GM03348 (cell line): ENCODE measurements at places on chromosomes 6 and 20.

GRCh38 chr20:13353261-13353945 is 132.3 kb downstream of the ISM1 start:
- DNase-seq, result no peak

GRCh38 chr6:104633125-104633524 is 226.6 kb downstream of the HACE1 start:
- DNase-seq, result peak; percentile 7

GRCh38 chr20:35436177-35436573 is 1.9 kb downstream of the GDF5 start:
- no peak for DNase-seq

- DNase-seq, result no peak
These were observed 250.5 kb downstream of the UTRN start for GRCh38 chr6:144535630-144536029.

GRCh38 chr6:11833626-11834592 is 55.3 kb upstream of the ADTRP start:
- no peak for DNase-seq

GRCh38 chr20:41382791-41383305 is 16.2 kb upstream of the EMILIN3 start:
- no peak for DNase-seq

DNA sequence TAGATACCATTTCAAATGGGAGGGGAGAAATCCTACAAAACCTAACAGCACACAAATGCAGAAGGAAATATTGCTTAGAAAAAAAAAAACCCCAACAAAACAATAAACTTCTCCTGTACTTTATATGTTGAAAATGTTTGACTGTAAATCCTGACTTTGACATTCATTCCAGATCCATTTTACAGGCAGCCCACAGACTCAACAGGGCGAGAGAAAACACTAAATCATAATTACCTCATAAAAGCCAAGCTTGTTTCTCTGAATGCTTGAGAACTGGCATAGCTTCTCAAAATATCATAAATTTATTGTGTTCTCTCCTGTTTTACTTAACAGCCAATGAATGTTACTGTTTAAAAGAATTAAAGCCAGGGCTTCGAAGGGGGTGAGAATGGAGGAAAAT is 273.2 kb downstream of the CD83 start:
- DNase-seq, result no peak

GRCh38 chr6:151452750-151453427 is 963 bp upstream of the RMND1 start:
- DNase-seq, result peak; percentile 65

- no peak for DNase-seq
These were observed 80.1 kb upstream of the SLC22A16 start for GRCh38 chr6:110556317-110557110.

- DNase-seq, result no peak
These were observed 81.7 kb upstream of the PDE10A start for GRCh38 chr6:165744555-165745228.

DNA sequence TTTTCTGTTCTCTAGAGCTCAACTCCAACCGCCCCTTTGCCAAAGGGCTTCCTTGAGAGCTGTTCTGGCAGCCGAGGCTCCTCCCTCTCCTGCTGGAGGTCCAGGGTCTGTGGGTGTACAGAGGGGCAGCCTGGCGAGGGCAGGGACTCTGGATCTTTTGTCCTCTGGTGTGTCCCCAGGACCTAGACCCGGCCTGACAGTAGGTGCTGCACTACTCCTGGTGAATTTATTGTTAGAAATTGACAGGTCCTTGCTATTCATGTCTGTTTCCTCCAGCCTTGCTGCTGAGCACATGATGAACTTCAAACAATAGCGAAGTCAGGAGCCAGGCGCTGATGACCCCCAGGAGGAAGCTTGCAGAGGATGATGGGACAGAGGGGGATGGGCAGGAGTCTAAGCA is 234.7 kb upstream of the SULF2 start:
- no peak for DNase-seq

DNA sequence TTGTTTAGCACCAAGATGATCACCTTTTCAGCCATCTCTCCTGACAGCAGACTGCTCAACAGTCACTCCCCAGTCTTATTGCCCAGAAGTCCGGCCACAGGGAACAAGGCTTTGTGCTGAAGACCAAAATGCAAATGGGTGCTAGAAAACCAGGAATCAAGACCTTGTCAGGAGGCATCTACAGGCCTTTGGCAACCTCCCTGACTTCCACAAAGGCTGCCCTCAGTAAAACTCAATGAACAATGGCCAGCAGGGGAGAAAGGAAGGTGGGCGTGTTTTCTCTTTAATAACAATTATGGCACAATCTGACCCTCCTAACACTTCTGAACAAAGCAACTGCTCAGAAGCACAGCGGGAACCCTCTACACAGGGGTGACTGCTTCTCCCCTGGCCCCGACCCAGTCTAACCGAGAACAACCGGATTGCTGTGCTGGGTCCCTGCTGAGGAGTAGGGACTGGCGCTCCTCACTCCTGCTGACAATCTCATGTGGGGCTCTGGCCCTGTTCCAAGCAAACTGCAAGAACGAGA is 41.6 kb downstream of the PLCG1 start:
- DNase-seq, result no peak

DNA sequence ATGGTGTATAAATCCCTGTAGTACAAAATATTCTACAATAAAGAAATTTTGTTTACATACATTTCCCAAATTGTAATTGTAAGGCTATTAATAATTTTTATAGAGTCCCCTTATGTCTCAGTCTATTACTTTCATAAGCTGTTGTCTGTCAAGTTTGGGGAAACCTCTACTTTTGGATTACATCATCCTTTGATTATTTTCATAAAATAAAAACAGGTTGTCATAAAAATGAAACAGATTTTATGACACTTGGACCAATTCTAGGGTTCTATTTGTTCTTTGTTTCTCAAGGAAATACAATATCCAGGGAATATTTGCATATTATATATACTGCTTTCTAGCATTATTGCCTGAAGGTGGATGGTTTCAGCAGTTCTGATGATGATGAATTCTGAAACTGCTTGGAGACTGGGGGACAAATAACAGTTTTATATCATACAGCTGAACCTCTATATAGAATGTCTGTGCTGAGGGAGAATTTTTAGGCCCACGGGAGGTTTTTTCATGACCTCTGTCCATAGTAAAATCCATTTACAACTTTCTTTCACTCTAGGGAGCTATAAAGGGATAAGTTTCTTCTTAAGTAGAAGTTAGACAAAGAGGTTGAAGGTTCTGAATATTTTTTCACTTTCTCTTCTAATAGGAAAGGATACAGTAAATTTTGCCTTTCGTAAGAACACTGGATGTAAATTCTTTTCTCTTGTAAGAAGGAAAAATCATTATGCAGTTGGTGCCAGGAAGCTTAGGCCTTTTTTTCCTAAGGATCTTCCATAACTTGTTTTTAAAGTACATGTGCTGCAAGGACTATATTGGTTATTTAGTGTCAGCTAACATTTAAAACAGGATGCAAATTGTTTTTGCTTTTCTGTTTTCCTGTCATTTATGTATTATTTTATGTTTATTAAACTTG is 58.0 kb downstream of the CD2AP start:
- no peak for DNase-seq

- DNase-seq, result no peak
These were observed 153.4 kb downstream of the SYNDIG1 start for GRCh38 chr20:24622856-24623255.

- DNase-seq, result no peak
These were observed 73.5 kb downstream of the TMEM242 start for GRCh38 chr6:157249826-157250225.

DNA sequence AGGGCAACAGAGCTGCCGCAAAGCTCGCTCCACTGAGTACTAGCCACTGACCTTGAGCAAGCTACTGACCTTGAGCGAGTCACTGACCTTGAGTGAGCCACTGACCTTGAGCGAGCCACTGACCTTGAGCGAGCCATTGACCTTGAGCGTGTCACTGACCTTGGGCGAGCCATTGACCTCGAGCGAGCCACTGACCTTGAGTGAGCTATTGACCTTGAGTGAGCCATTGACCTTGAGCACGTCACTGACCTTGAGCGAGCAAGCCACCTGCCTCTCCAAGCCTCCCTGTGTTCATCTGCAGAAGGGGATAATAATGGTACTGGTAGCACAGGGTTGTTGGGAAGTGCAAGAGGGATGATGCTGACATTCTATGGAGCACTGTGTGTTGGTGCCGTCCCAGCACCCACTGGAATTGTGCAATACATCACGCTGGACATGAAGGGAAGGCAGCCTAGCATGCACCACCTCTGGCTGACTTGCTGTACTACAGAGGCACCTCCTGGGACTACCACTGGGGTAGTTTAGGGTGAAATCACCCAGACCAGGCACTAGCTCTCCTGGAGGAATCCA is 60.2 kb downstream of the CTCFL start:
- DNase-seq, result no peak

DNA sequence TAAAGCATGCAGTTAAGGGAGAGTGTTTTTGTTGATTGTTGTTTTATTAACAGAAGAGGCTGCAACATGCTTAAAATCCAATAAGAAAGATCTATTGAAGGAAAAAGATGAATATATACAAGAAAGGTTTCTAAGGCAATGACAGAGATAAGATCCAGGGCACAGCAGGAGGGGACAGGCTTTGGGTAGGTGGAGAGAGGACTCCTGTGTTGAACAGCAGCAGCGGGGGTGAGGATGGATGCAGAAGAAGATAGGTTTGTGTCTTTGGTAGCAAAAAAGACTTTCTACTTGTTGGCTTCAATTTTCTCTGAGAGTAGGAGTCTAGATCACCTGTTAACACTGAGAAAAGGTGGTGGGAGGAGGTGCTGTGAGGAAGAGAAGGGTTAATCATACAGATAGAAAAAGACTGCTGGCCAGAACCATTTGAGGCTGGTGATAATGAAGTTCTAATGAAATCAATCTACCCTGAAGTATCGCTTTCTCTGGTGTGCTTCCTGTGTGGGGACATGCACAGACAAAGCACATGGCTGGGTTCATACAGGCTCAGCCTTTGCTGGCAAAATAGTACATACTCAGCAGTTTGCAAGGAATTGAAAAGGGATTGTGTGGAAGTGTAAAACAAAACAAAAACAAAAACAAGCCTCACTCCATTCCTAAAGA is 17.2 kb upstream of the DST start:
- no peak for DNase-seq

DNA sequence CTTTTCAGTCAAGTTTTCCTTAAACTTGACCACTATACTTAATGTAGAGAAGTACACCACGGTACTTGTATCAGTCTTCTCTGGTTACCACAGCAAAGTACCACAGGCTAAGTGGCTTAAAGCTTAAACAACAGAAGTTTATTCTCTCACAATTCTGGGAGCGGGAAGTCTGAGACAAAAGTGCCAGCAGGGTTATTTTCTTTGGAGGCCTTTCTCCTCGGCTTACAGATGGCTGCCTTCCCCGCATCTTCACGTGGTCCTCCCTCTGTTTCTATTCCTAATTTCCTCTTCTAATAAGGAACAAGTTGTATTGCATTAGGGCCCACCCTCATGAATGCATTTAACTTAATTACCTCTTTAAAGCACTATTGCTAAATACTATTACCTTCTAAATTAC is 258.0 kb downstream of the PLCB1 start:
- DNase-seq, result no peak

DNA sequence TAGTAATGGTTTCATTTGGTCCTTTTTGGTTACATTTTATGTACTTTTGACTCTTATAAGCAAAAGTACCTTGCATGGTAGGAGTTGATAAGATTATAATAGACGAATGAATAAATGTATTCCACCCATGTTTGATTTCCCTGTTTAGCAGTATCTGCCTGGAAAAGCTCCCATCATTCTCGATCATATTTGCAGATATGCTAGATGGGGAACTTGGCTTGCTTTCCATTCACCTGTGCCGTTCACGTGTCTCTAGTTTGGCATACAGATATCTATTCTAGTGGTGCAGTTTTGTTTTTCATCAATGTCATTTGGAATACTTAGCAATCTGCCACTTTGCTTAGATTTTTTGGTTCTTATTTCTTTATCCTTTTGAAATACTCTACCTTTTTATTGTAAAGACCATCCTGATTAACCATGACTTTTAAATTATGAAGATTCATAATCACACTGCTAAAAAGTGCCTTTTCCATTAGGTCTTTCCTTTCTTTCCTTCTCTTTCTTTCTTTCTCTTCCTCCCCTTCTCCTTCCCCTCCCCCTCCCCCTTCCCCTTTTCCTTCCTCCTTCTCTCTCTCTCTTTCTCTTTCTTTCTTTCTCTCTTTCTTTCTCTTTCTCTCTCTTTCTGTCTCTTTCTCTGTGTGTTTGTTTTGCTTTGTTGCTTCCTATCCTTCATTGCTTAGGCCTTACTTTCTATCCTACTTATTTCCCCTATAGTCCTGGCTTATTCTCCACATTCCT is 40.4 kb downstream of the ANKS1A start:
- DNase-seq, result no peak

GRCh38 chr20:56718816-56719215 is 89.7 kb downstream of the TFAP2C start:
- DNase-seq, result no peak

DNA sequence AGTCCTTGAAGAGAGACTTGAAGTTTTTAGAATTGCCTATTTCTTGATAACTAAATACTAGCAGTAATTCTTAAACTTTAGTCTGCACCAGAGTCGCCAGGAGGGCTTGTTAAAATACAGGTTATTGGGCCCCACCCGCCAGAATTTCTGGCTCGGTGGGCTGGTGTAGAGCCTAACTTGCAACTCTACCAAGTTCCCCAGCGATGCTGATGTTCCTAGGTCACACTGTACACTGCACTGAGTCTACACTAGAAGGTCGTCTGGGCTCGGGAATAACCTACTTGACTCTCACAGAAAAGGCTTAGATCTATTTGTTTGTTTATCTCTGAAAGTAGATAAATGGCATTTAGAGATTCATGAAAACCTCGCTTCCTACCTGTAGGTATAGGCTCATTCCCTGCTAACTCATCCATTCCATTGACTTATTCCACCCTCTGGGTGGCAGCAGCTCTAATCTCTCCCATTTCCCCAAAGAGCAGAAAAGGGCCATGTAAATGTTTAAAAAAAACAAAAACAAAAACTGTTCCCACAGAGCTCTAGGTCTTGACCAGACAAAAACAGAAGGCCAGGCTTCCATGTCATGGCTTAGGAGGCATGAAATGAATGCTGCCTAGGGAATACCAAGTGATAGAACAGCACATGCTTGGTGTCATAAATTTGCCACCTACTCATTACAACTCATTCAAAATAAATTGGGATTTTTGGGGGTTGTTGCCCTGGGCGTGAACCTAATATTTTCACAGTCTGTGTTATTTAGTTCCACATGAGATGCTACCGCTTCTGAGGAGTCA is 292.1 kb downstream of the ADGB start:
- no peak for DNase-seq

DNA sequence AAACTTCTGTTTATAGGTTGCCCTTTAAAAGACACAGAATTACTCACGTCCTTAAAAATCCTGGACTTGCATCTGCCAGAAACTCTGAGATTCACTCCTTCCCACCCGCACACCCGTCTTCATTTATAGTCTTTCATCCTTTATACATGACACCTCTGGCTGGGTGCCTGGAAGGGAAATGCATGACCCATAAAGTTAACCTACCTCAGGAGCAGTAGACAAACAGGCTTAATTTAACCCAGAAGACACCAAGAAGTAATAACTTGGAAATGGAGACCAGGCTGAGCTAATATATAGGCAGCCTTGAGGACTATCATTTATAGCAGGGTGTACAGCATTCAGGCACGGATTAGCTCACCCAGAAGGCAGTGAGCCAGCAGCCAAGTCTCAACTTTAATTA is 429.0 kb upstream of the NRSN1 start:
- no peak for DNase-seq
